ENCODE measurements at places on chromosomes 5 and 9. TPM values are rescaled to one million over a fixed set of nuclear protein-coding genes. Genes with fewer than 3 reads are reported as not detected.

DNA sequence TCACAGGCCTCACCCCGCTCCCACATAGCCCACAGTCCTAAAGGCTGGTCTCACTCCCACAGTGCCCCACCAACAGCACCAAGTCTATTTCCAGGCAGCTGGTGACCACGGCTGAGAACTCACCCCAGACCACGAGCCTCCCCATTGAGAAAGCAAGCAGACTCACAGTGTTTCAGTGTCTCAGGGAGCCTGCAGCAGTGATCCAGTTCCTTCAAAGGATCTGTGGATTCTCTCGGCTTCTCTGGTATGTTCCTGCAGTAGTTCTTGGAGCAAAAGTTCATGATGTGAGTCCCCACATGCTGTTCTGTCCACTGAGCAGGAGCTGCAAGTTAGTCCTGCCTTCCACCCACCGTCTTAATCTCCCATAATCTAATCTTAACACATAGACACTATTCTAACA is 185.3 kb upstream of the CDH6 start:
- peaks cover 2% of the 10 kb centered on the region for H3K36me3 ChIP-seq
- no peaks in the 10 kb centered on the region for H3K4me1 ChIP-seq
- no peaks in the 10 kb centered on the region for H3K27me3 ChIP-seq
- no peak overlapping the region for H3K4me3 ChIP-seq
- H3K27ac ChIP-seq: no peak overlapping the region
- no peak for DNase-seq

DNA sequence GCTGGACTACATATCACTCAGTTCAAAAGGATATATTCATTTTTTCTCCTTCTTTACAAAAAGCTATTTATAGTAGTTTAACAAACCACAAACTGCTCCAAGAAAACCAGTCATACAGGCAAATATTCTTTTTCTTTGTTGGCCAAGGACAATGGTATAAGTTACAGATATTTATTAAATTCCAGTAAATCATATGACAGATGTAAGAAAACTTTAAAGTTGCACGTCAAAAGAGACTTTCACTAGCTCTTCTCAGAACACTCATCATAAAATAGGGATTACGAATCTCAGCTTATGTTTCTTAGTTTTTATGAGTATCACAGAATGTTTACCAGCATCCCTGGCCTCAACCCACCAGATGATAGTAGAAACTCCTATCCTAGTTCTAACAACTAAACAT is 67.2 kb downstream of the ANKRD31 start:
- H3K27ac ChIP-seq: no peak overlapping the region
- DNase-seq: no peak
- no peak overlapping the region for H3K4me3 ChIP-seq

- no peaks in the 10 kb centered on the region for H3K4me1 ChIP-seq
- no peak for DNase-seq
- H3K27me3 ChIP-seq: peaks cover 8% of the 10 kb centered on the region
- no peaks in the 10 kb centered on the region for H3K36me3 ChIP-seq
- H3K27ac ChIP-seq: no peak overlapping the region
These were observed 145.7 kb upstream of the SMIM23 start for GRCh38 chr5:171639966-171640365.

PKD2L2 gene
- total RNA-seq: 0.74 TPM

PCDHGA8 gene
- total RNA-seq: not detected

Measured in activated T-cell treated with anti-CD3 and anti-CD28 coated beads, Interleukin-2, amount 50 U/mL, for 72 hours (primary cell).